Natural killer cell treated with Interleukin-12 subunit alpha and Interleukin-12 subunit beta and Interleukin-15 and Interleukin-18, amount 100 ng/mL, for 72 hours (primary cell): ENCODE measurements at places on chromosomes 3 and 15. TPM values are rescaled to one million over a fixed set of nuclear protein-coding genes. Genes with fewer than 3 reads are reported as not detected.

GRCh38 chr3:17194116-17194515, 309.4 kb downstream of the PLCL2 start:
- H3K4me3 ChIP-seq, result no peak overlapping the region
- H3K4me1 ChIP-seq, result peaks cover 19% of the 10 kb centered on the region
- no peak for DNase-seq
- H3K27me3 ChIP-seq, result no peaks in the 10 kb centered on the region
- no peaks in the 10 kb centered on the region for H3K36me3 ChIP-seq
- H3K27ac ChIP-seq, result no peak overlapping the region

MTMR10 gene
- total RNA-seq, result 21.5 TPM

GRCh38 chr3:136311968-136312367, 61.8 kb downstream of the PCCB start:
- H3K27ac ChIP-seq, result no peak overlapping the region
- H3K36me3 ChIP-seq, result no peaks in the 10 kb centered on the region
- H3K4me3 ChIP-seq, result no peak overlapping the region
- H3K27me3 ChIP-seq, result no peaks in the 10 kb centered on the region
- DNase-seq, result no peak
- no peaks in the 10 kb centered on the region for H3K4me1 ChIP-seq

PODXL2 gene
- total RNA-seq, result 3.1 TPM

TRPM1 gene
- total RNA-seq, result not detected

DNA sequence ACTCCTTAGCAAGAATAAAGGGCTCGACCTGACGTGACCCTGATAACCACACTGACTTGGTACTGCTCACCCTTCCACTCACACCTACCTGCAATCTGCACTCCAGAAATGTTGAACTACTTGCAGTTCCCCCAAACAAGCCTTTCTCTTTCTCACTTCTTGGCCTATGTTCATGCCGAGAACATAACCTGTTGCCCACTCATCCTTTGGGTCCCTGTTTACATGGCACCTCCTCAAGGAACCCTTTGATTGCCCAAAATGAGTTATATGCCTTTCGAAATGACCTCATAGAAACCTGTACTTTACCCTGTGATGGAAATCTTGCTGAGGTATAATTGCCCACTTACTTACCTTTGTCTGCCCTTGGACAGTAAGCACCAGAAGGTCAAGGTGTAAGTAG, 96.2 kb downstream of the TMCO5A start:
- H3K36me3 ChIP-seq, result no peaks in the 10 kb centered on the region
- H3K4me1 ChIP-seq, result no peaks in the 10 kb centered on the region
- H3K4me3 ChIP-seq, result no peak overlapping the region

KCNAB1 gene
- total RNA-seq, result not detected

- H3K36me3 ChIP-seq, result no peaks in the 10 kb centered on the region
- H3K27ac ChIP-seq, result no peak overlapping the region
- no peaks in the 10 kb centered on the region for H3K4me1 ChIP-seq
- DNase-seq, result no peak
- no peak overlapping the region for H3K4me3 ChIP-seq
Measured at GRCh38 chr3:104273046-104273649, 1093.6 kb upstream of the ALCAM start.

ENTPD3 gene
- not detected for total RNA-seq

RPL29 gene
- 910 TPM for total RNA-seq

GRCh38 chr15:69222002-69222474, 61.6 kb downstream of the GLCE start:
- H3K4me3 ChIP-seq, result no peak overlapping the region
- no peak for DNase-seq
- H3K27me3 ChIP-seq, result peaks cover 2% of the 10 kb centered on the region
- peaks cover 11% of the 10 kb centered on the region for H3K36me3 ChIP-seq
- no peak overlapping the region for H3K27ac ChIP-seq

DNA sequence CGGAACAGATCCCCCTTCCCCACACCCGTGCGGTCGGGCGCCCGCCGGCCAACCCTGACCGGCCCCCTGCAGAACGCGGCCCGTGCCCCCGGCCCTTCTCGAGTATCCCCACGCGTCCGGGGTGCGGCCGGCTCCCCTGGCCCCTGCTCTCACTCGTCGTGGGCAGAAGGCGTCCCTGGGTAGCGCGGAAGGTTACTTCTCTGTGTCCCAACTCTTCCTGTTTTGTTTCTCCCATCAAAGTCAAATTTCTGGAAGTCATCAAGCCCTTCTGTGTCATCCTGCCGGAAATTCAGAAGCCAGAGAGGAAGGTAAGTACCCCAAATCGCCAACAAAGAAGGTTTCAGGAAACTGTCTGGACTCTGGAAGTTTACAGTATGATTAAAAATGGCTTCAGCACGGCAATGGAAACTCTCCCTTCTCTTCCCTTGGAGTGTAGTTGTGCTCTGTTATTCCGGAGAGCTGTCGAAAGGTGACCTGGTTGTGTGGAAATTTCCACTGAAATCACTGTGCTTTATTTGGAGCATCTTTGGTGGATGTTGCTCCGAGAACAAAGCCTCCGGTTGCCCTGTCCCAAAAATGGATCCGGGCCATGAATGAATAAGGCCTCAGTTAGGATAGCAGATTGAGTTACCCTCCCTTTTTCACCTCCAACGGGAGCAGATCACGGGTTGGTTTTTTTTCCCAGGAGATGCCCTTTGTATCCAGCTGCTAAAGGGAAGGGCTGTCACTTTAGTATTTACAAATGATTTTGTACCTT, 536 bp downstream of the SEC61A1 start:
- DNase-seq, result no peak
- H3K4me3 ChIP-seq, result peak overlapping the region; percentile 89
- peaks cover 34% of the 10 kb centered on the region for H3K36me3 ChIP-seq
- peak overlapping the region; percentile 98 for H3K27ac ChIP-seq
- peaks cover 41% of the 10 kb centered on the region for H3K4me1 ChIP-seq
- H3K27me3 ChIP-seq, result no peaks in the 10 kb centered on the region

DNA sequence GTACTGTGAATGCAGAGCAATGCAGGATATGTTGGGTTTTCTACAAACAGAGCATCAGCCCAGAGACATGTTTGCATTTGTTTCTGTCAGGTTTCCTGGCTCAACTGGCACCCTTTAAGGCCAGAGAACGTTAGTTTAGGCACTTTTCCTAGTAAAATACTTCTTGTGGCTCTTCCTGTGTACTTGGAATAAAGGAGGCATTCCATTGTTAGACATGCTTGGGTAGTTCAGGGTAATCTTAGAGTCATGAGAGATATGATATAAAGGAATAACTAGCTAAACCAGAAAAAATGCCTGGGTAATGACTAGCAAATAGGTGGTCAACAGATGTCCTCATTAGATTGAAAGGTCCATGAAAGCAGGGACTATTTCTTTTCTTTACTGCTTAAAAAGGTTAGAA, 60.4 kb upstream of the RBM5 start:
- H3K4me1 ChIP-seq, result peaks cover 5% of the 10 kb centered on the region

CCR9 gene
- total RNA-seq, result not detected

CORO2B gene
- not detected for total RNA-seq

DNA sequence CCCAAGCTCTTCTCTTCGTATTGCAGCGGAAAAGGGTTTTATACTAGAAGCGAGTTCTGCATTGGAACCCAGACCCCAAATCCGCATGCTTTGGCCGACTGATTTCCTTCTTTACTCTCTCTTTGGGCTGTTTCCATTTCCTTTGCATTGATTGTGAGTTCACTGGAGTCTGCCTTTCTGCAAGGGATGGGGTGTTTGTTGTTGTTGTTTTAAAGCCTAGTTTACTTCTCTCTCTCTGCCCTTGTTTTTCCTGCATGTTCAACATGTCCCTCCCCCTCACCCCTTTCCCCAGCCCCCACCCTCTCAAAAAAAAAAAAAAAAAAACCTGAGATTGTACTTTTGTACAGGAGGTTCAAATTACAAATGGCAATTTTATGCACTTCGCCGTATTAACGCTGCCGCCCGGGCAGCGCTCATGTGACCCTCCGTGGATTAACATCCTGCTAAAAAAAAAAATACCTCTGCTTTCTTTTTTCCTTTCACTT, 2.2 kb downstream of the NR2F2 start:
- H3K36me3 ChIP-seq, result peaks cover 34% of the 10 kb centered on the region
- H3K27ac ChIP-seq, result no peak overlapping the region
- DNase-seq, result no peak
- H3K4me1 ChIP-seq, result peaks cover 6% of the 10 kb centered on the region
- peak overlapping the region; percentile 72 for H3K4me3 ChIP-seq

SYNPR gene
- not detected for total RNA-seq

ABHD6 gene
- total RNA-seq, result 2.5 TPM

DNA sequence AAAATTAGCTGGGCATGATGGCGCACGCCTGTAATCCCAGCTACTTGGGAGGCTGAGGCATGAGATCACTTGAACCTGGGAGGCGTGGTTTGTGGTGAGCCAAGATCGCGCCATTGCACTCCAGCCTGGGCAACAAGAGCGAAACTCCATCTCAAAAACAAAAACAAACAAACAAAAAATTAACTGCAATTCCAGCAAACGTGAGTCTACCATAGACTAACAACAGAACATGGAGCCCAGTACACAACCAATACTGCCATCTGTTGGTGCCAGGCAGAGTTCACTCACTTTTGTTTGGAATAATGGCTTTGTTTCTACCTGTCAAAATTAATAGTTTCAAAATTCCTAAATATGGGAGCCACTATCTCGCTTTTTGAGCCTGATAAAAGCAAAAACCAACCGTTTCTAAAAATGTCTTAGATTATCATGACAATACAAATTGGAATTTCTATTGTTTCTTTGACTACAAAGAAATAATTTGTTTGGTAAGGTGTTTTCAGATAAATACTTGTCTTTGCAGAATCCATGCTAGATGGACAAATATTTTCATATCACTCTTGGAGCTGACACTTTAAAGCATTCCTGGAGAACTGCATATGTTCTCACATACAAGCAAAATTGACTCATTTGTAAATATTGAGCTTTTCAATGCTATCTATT, 45.0 kb downstream of the GPR176 start:
- DNase-seq, result no peak
- H3K36me3 ChIP-seq, result no peaks in the 10 kb centered on the region
- no peak overlapping the region for H3K27ac ChIP-seq
